ENCODE measurements at places on chromosomes 7 and 10.

DNA sequence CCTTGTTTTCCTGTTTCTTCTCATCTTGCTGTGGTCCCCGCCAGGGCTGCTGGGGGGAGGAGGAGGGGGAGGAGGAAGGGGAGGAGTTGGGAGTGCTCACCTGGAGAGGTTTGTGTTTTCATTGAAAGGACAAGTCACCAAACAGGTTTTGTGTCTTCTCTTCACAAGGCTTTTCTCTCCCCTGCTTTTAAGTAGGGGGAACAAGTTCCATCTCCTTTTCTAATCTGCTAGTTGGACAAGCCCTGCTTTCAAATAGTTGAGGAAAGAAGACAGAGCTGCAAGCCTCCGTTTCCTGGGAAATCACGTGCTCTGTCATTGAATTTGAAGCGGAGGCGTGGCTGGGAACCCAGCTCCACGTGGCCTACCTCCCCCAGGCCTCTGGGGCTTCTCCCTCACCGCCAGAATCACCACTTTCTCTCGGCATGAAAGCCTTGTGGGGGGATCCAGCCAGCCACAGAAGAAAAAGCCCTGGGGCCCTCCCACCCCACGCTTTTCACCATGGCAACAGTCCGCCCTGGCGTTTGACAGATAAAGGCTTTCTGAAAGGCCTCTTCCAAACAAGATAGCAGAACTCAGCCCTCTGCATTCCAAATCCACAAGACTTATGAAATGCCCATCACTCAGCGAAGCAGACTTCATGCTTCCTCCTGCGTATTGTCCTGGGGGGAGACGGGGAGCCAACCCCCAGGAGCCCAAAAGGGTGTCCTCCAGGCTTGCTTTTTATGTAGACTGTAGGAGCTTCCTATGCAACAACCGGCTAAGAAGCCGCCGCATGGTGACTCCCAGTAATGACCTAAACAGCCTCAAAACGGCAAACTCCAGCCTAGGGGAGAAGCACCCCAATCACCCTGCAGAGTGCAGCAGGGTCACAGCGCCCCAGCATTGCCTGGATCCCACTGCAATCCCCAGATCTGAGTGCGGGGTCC, 51.7 kb downstream of the PROSER2 start:
- peak; percentile 54 for DNase-seq

- DNase-seq: no peak
Observed at GRCh38 chr7:41808541-41808940, 105.7 kb upstream of the INHBA start.

DNA sequence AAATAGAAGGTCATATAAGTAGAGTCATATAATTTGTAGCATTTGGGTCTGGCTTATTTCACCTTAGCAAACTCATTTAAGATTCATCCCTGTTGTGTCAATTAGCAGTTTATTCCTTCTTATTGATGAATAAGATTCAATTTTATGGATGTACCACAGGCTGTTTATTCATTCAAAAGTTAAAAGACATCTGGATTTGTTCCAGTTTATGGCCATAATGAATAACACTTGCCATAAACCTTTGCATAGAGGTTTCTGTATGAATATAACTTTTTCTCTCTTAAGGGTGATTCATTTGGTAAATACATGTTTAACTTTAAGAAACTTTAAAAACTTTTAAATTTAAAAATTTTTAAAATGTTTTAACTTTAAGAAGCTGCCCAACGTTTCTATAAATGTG, 66.4 kb downstream of the CPED1 start:
- DNase-seq: no peak

GRCh38 chr10:19579761-19580545, 236.3 kb upstream of the PLXDC2 start:
- DNase-seq: no peak

GRCh38 chr7:88009651-88010050, 75.6 kb downstream of the ADAM22 start:
- DNase-seq: no peak

DNA sequence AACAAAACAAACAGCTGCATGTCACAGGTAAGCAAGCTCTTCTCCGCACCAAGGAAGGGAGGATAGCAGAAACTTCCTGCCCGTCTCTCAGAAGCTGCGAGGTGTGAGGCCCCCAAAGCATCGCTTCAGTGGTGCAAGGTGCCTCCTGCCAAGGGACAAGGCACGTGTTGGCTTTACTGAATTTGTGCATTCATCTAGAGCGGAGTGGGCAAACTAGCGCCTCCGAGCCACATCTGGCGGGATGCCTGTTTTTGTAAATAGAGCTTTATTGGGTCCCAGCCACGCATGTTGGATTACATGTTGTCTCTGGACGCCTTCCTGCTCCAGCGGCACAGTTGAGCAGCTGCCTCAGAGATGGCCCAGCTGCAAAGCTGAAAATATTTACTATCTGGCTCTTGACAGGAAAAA, 27.7 kb downstream of the PHYH start:
- no peak for DNase-seq

DNA sequence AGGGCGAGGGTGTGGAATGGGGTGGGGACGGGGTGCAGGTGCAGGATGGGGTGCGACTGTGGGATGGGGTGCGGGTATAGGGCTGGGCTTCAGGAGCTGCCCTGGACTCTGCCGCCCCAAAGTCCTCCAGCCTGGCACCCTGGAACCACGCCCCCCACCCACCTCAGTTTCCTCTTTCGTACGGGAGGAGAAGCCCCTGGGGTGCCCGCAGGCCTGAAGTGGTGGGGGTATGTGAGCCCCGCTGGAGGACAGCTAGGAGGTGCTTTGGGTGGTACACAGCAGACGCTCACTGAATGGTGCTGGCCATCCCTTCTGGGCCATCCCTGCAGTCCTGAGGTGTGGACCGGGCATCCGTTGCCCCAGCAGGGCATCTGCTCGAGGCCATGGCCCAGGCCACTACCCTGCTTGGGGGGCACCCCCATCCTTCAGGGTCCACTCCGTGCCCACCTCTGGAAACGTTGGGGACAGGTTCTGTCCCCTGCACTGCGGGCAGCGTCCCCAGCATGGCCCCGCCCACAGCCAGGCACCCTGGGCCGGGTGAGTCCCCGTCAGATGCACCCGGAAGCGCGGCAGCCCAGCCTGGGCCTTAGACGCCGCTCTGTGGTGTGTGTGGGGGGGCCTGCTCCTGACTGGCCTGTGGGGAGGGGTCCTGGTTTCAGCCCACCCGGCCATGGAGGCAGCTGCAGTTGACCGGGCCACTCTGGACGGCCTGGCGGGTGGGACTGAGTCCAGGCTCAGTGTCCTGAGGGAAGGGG, 41.6 kb downstream of the UNCX start:
- DNase-seq: no peak

GRCh38 chr7:35336444-35336843, 82.5 kb upstream of the TBX20 start:
- DNase-seq: no peak

- DNase-seq: peak; percentile 97
Observed at GRCh38 chr7:2314209-2314955, at the start of gene SNX8. Gene SNX8, minus strand, starts transcription at chr7:2314441. Its CDS starts 20 bp downstream, at chr7:2314421.

- no peak for DNase-seq
Observed at GRCh38 chr10:77236700-77237099, 400.9 kb downstream of the KCNMA1 start.

DNA sequence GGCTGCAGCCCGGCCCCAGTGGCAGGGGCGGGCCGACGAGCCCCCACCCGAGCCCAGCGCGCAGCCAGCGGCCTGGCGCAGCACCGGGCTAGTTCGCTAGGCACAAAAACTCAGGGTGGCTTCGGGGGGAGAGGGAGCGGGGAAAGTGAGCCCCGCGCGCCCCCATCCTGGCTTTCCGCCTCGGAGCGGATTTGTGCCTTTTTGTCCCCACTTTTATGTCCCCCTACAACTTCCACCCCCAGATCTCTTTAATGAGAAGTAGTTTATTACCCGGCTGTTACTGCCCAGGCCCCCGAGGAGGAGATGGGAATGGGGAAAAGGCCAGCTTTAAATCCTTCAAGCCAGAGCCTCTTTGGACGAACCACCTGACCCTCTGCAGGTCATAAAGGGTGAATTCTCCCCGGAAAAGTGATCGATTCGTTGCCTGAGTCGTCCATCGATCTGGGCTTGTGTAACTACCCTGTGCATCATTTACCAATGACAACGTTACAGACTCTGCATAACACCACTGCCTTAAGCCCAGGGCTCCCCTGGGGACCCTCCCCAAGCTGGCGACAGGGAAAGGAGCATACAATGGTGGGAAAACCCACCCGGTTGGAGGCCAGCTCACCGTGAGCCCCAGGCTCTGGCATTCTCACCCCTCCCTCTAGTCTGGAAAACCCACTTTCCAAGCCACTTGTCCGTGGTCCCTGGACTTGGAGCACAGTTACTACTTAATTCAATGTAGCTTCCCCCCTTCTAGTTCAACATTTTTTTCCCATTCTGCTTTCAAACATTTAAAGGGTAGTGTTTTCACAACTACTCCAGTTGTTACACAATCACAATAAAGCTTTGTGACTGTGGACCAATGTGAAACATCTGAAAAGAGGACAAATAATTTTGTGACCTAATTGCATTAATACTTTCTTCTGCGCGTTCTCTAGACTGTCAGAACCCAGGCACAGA, 748 bp upstream of the SH3PXD2A start:
- no peak for DNase-seq

- DNase-seq: no peak
Observed at GRCh38 chr7:31408140-31408729, 67.7 kb upstream of the NEUROD6 start.

- no peak for DNase-seq
Observed at GRCh38 chr10:15624401-15625196, 95.1 kb downstream of the ITGA8 start.

- DNase-seq: no peak
Observed at GRCh38 chr10:107264742-107265141, 100.2 kb upstream of the SORCS1 start.

DNA sequence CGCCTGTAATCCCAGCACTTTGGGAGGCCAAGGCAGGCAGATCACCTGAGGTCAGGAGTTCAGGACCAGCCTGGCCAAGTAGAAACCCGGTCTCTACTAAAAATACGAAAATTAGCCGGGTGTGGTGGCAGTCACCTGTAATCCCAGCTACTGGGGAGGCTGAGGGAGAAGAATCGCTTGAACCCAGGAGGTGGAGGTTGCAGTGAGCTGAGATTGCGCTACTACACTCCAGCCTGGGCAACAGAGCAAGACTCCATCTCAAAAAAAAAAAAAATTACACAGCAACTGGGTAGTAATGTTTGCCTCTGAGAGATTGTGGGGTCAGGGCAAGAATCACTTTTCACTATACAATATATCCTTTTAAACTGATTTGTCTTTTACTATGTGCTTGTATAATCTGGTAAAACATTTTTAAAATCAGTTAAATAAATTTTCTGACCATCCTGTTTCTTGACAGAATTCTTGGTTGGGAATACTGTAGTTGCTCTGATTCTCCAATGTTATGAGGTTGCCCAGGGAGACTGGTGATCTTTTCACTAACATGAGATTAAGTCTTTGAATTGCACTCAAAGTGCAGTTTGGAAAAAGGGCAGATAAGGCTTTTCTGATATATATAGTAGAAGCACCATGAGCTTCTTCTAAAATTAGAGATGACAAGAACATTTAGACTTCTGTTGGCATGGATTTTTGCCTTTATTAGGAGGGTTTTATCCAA, 1.5 kb downstream of the ENTPD7 start:
- DNase-seq: no peak

DNA sequence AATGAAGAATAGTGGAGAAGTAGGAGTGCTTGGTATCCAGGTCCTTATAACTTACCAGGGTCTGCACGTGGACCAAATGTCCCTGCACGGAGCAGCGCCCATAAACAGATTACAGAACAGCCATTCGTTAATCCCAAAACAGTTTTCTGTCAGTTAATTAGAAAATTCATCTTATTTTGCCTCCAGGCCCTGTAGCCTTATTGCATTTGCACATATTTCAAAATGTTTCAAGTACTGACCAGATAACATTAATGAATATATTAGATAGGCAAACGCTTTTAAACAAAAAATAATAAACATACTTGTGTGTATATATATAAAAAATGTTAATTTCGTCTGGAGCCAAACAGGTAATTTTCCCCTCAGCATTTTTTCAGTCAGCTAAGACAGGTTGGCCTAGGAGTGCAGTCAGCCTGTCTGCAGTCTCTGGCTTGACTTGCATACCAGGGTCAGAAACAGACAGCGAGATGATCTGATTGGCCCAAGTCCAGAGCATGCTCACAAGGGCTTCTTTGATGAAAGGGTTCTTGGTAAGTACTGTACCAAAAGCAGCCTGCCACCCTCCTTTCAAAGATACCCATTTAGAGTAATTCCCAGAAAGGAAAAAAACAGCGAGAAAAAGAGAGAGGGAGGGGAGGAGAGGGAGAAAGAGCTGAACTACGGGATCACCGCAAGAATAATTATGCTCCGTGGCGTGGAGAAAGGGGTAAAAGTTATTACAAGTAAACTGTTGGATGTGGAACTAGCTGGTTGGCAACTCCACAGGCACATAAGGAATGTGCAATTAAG, 194.4 kb upstream of the TCF7L2 start:
- DNase-seq: no peak

- DNase-seq: no peak
Observed at GRCh38 chr7:2307690-2308107, 6.5 kb downstream of the SNX8 start.

- no peak for DNase-seq
Observed at GRCh38 chr10:58590152-58590840, 77.6 kb downstream of the BICC1 start.

GRCh38 chr10:5168897-5169420, 16.0 kb downstream of the AKR1C8 start:
- no peak for DNase-seq

- no peak for DNase-seq
Observed at GRCh38 chr10:594584-595270, 94.7 kb downstream of the DIP2C start.

DNA sequence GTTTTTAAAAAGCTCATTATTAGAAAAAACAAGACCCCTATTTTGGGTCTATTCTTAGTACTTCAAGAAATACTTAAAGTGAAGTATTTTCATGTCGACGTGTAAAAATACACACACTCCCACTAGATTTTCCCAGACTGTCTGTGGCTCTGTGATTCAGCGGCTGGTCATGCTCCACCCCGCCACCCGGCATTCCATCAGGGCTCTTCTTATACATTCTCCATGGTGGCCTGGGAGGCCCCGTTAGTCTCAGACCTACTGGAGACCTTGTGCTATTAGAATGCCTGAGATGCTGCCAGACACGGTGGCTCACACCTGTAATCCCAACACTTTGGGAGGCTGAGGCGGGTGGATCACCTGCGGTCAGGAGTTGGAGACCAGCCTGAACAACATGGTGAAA, 13.1 kb downstream of the TECPR1 start:
- DNase-seq: no peak

- DNase-seq: no peak
Observed at GRCh38 chr7:70466725-70467364, 665.1 kb upstream of the GALNT17 start.

- no peak for DNase-seq
Observed at GRCh38 chr7:30038196-30038980, 10.2 kb downstream of the PLEKHA8 start.

- DNase-seq: no peak
Observed at GRCh38 chr7:36920433-36920832, 196.1 kb upstream of the AOAH start.
